Osteocyte (in vitro differentiated cells): ENCODE measurements at places on chromosomes 3 and 15.

DNA sequence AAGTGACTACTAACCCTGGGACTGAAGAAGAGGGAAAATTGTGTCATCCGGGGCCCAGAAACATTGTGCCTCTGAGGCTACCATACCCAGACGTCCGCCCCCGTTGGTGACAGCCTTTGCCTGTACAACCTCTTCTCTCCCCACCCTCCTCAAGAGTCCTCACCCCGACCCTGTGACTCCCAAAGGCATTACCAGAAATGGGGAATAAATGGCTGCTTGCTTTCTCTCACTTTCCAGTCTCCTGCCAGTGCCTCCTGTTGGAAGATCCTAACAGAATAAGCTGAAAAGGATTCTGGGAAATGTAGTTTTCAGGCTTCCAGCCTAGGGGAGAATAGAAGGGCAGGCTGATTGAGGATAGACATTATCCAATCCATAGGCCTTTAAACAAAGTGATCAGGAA is 30.8 kb upstream of the SLC25A36 start:
- DNase-seq: no peak
- no peaks in the 10 kb centered on the region for H3K4me1 ChIP-seq
- H3K27me3 ChIP-seq: peaks cover 64% of the 10 kb centered on the region
- no peak overlapping the region for H3K4me3 ChIP-seq

- no peaks in the 10 kb centered on the region for H3K4me1 ChIP-seq
- DNase-seq: no peak
- H3K4me3 ChIP-seq: no peak overlapping the region
- peaks cover 2% of the 10 kb centered on the region for H3K27me3 ChIP-seq
- no peak overlapping the region for H3K27ac ChIP-seq
These were observed 44.8 kb downstream of the SERPINI1 start for GRCh38 chr3:167780214-167780883.

DNA sequence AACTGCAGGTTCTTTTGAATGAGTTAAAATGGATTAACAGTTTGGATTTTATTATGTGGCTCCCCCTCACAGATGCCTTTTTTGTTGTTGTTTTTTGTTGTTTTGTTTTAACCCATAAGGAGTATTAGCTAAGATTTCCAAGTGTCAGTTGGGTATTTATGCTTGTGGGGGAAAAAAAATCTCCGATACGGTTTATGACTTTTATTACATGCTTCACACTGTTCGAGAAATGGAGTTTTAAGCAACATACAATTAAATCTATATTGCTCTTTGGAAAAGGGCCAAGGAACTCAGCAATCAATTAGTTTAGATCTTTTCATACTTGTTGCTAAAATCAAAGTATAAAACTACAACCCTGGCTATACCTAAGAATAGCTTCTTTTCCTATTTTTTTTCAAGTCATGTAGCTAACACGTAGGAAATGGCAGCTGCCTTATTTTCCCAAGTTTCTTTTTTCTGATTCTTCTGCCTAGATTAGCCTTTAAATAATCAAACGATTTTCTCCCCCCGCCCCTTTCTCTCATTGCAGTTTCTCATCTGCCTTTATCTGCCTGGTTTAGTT is 16.0 kb downstream of the NR2F2 start:
- H3K27me3 ChIP-seq: no peaks in the 10 kb centered on the region
- H3K27ac ChIP-seq: peak overlapping the region; percentile 96
- DNase-seq: no peak
- H3K4me3 ChIP-seq: peak overlapping the region; percentile 99
- peaks cover 96% of the 10 kb centered on the region for H3K4me1 ChIP-seq

- no peak overlapping the region for H3K4me3 ChIP-seq
- DNase-seq: no peak
- H3K27ac ChIP-seq: no peak overlapping the region
- H3K4me1 ChIP-seq: no peaks in the 10 kb centered on the region
These were observed 52.8 kb downstream of the OPA1 start for GRCh38 chr3:193645806-193646205.

GRCh38 chr15:67603063-67603462 is 60.6 kb downstream of the MAP2K5 start:
- H3K36me3 ChIP-seq: peaks cover 16% of the 10 kb centered on the region
- no peaks in the 10 kb centered on the region for H3K27me3 ChIP-seq
- DNase-seq: no peak

DNA sequence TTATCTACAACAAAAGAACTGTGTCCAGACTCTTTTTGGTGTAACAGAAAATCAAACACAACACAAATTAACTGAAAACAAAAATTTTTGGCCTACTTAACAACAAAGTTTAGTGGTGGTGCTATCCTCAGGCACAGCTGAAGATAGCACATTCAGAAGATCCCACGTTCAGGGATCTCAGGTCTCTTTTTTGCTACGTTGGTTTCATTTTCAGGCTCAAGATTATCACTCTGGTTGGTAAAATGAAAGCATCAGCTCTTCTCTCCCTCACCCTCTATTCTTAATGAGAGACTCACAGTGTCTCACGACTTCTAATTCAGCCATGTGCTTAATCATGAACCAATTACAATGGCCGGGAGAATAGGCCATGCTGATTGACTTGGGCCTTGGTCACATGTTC is 146.9 kb upstream of the PTPRG start:
- H3K27ac ChIP-seq: no peak overlapping the region
- no peaks in the 10 kb centered on the region for H3K36me3 ChIP-seq
- no peak for DNase-seq

DNA sequence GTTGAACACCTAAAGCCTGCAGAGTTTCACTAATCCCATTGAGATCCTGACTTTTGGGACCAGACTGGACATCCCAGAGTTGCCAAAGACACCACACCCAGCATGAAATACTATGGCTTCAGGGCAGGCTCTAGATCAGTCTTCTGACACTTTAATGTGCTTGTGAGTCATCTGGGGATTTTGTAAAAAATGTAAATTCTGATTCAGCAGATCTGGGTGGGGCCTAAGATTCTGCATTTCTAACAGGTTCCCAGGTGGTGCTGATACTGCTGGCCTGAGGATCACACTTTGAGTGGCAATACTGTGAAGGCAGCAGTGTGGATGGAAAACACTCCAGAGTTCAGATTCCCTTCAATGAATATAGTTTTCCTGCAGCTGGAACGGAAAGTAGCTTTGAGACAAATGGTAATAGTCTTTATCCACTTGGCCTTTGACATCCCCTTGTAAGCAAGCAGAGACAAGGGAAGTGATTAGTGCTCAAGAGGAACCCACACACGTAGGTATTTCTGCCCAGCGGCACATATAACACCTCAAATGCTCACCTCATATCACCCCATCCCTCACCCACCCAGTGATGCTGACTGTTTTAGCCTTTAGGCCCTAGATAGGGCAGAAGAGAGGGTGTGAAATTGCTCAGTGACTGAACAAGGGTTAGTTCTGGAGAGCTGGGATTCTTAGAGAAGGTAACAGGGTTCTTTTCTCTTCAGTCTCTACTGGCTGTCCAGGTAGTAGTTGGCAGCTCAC is 51.5 kb upstream of the GSK3B start:
- H3K27me3 ChIP-seq: no peaks in the 10 kb centered on the region
- peak overlapping the region; percentile 65 for H3K27ac ChIP-seq
- no peak for DNase-seq
- H3K36me3 ChIP-seq: no peaks in the 10 kb centered on the region
- H3K4me3 ChIP-seq: no peak overlapping the region

DNA sequence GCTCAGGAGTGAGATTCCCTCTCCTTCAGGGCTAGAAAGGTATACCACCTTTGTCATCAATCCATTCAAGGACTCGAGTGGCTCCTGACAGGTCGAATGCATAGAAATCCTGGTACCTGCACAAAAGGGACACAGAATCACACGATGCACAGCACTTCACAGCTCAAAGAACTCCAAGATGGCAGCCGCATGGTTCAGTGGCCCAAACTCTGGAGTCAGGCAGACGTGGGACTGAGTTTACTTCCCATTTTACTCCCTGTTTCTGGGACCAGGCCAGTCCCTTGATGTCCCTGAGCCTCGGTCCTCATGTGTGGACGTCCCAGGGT is 536 bp downstream of the WDR73 start:
- peak overlapping the region; percentile 97 for H3K27ac ChIP-seq
- H3K4me1 ChIP-seq: peaks cover 26% of the 10 kb centered on the region
- DNase-seq: no peak
- peaks cover 15% of the 10 kb centered on the region for H3K36me3 ChIP-seq
- H3K4me3 ChIP-seq: peak overlapping the region; percentile 97
- no peaks in the 10 kb centered on the region for H3K27me3 ChIP-seq

DNA sequence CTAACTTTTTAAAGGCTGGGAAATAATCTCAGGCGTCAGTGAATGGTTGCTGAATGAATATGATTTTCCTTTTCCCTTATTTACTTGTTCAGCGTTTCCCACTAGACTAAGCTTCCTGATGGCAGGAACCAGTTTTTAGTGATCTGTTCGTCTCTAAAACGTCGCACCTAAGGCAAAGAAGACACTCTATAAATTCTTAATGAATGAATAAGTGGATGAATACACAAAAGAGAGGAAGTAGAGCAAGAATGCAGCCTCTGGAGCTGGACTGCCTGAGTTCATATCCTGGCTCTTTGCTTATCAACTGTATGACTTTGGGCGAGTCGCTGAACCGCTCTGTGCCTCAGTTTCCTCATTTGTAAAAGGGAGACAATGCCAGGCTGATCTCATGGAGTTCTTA is 38.7 kb downstream of the WNT7A start:
- DNase-seq: no peak
- no peaks in the 10 kb centered on the region for H3K36me3 ChIP-seq
- H3K27me3 ChIP-seq: no peaks in the 10 kb centered on the region
- no peaks in the 10 kb centered on the region for H3K4me1 ChIP-seq
- H3K4me3 ChIP-seq: no peak overlapping the region

DNA sequence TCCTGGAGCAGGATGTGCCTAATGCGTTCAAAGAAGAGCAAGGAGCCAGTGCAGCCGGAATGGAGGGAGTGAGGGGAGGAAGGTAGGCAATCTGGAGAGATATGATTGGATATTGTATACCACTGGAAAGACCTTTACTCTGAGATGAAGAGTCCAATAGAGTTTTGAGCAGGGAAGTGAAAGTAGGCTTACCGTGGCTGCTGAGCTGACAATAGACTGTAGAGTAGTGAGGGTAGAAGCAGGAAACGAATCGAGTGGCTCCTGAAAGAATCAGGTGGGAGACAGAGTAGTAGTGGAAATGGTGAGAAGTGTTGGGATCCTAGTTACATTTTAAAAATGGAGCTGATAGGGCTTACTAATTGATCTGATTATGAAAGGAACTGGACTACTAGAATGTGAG is 51.8 kb upstream of the NUDT16 start:
- H3K4me3 ChIP-seq: no peak overlapping the region
- H3K27me3 ChIP-seq: peaks cover 6% of the 10 kb centered on the region
- peaks cover 1% of the 10 kb centered on the region for H3K4me1 ChIP-seq
- H3K36me3 ChIP-seq: no peaks in the 10 kb centered on the region

DNA sequence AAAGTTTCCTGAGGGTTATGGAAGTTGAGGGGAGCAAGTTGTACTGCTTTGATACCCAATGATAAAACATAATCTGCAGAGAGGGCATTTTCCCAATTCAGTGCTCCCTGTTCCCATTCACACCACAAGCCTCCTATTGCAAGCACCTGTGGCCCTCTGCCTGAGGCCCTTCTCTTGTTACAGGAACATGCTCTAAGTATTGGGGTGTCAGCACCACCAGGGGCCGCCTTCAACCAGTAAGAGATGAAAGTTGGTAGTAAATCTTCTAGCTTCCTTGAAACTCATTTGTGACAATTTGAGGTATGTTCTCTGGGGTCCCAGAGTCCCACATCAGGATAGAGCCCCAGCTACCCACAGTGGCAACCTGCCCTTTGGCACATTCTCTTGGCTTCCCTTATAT is 265.4 kb upstream of the ARHGEF26 start:
- peaks cover 6% of the 10 kb centered on the region for H3K27me3 ChIP-seq
- H3K27ac ChIP-seq: no peak overlapping the region
- no peak overlapping the region for H3K4me3 ChIP-seq
- no peaks in the 10 kb centered on the region for H3K4me1 ChIP-seq
- DNase-seq: no peak

DNA sequence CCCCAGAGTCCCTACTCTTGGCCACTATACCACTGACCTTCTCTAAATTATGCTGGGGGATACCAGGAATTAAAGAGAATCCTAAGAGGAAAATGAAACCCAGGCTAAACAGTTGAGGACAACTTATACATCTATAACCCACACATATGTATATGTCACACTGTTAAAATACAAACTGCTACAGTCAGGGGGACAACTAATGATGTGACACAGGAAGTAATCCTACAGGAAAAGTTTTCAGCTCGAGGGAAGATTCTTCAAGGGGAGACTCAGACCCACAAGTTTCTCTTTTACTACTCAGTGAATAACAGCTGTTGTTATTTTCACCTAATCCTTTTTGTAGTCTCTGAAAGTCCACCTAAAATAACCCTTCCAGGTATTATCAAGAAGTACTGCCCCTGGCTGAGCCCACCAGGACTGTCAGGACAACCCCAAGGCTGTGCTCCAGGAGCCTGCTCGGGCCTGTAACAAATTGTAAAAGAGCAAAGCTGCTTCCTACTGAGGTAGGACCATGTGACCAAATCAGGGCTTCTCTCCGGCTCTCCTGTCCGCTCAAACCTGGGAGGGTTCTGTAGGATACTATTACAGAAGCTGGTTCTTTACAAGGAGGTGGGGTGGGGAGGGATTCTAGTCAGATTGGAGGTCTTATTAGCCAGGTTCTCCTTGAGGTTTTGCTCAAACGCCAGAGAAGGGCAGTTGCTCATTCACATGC is 91.6 kb downstream of the SRGAP3 start:
- peaks cover 12% of the 10 kb centered on the region for H3K27me3 ChIP-seq
- DNase-seq: no peak
- no peak overlapping the region for H3K4me3 ChIP-seq
- no peaks in the 10 kb centered on the region for H3K4me1 ChIP-seq
- no peaks in the 10 kb centered on the region for H3K36me3 ChIP-seq
- H3K27ac ChIP-seq: no peak overlapping the region
